ENCODE measurements at places on chromosomes 11 and 22.
A peak's percentile ranks its signal among the peaks of the same experiment; 100 is the strongest.

DNA sequence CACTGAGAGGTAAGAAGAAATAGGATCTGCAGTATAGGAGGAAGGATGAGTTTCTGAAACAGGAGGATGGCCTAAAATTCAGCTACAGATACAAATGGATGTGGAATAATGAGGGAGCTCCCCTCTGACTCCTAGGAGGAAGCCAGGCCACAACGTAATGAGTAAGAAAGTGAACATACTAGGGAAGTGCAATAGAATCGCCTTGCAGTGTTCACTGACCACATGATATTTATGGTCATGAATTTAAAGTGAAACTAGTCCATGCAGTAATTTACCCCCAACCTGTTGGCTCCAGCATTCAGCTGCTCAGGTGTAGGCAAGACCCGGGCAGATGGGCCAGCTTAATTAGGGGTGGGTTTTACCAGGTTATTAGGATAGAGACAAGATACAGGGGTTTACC lies 101.7 kb downstream of the DEUP1 start:
- no peak for DNase-seq

- peak; percentile 35 for DNase-seq
Observed at GRCh38 chr22:31490496-31490925, 869 bp upstream of the EIF4ENIF1 start.

DNA sequence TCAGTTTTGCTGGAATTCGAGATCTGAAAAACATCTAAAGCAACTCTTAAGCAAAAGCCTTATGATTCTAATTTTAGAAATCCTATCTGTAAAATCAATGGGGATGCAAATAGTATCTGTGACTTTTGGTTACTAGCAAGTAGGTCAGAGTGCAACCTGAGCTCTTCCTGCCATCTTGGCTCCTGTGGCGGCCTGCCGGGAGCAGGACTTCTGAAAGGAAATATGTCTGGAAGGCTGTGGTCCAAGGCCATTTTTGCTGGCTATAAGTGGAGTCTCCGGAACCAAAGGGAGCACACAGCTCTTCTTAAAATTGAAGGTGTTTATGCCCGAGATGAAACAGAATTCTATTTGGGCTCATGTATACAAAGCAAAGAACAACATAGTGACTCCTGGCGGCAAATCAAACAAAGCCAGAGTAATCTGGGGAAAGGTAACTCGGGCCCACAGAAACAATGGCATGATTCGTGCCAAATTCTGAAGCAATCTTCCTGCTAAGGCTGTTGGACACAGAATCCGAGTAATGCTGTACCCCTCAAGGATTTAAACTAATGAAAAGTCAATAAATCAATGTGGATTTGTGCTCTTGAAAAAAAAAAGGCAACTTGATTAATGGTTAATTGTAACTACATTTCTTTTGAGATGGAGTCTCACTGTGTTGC lies 1.7 kb downstream of the SAMM50 start:
- DNase-seq = no peak

- no peak for DNase-seq
Observed at GRCh38 chr22:37403267-37403960, 23.9 kb downstream of the ELFN2 start.

- DNase-seq = peak; percentile 51
Observed at GRCh38 chr11:75351791-75352587, 528 bp upstream of the ARRB1 start.

DNA sequence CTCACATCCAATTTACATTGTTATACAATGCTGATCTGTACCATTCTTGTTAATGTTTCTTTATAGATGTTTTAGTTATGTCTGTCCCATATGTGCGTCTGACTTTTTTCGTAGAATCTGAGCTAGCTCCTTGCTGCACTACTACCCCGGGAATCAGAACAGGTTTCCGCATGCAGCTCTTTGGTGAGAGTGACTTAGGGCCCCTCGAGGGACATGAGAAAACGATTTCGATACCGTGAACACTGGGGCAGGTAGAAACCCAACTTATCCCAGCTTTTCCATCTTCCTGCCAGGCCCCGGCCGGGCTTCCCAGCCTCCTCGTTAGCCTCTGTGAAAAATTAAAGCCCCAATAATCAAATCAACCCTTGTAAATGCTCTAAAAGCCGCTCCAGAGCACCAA lies 23.4 kb upstream of the PKNOX2 start:
- DNase-seq = no peak

- no peak for DNase-seq
Observed at GRCh38 chr11:12303421-12304149, 73.8 kb upstream of the PARVA start.

- DNase-seq = no peak
Observed at GRCh38 chr22:43047605-43048004, 32.7 kb upstream of the PACSIN2 start.

GRCh38 chr11:92045301-92045700 lies 179.3 kb upstream of the FAT3 start:
- DNase-seq = no peak

DNA sequence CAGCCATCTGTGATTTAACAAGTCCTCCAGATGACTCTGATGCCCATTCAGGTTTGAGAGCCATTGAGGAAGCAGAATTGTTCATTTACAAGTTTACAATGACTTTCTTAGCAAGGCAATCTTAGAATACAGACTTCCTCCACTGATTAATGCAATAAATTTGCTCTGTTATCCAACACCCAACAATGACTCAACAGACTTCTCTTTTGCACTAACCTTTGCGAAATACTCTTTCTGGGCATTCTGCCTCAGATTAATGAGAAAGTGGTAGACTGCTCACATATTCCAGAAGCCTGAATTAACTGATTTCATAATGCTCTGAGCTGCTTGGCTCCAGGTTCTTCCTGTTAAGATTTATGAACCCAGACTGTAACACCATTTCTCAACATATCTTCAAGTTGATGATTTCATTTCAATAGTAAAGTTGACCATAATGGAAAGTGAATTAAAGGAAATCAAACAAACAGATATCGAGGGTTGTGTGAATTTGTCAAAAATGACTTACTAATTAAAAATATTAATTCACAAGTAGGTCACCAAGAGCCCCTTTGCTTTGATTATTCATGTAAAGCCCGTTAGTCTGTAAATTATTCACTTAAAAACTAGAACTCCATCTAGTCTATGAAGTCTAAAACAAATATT lies 70.5 kb upstream of the BLID start:
- DNase-seq = no peak

DNA sequence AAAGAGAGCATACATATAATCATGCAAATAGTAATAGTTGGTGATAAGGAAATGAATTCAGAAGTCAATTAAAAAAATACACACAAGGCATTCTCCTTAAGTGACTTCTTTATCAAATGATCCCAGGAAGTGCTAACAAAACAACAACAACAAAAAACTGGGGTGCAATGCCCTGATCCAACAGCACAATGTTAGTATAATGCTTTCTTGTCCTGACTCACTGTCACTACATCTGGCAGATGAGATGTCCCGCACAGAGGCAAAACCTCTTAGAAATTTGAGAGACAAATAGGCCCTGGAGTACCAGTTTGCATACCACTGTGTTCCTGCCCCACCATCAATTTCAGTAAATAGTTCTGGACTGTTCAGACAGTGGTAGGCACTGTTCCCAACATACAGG lies 11.0 kb upstream of the AMBRA1 start:
- DNase-seq = no peak

DNA sequence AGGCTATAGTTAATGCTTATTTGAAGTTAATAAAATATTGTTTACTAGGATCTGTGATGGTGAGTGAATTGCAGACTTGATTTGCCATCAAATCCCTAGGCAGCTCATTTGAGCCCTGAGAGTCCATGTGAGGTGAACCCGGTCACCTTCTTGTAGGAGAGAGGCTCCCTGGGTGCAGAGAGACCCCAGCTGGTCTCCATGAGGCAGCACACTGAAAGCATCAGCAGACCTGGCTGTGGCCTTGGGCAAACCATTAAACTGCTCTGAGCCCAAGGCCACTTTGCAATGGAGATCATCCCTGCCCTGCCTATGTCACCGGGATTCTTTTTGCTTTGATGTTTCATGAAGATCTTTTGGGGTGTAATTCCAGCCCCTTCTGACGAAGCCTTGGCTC lies 125.2 kb downstream of the MICAL2 start:
- no peak for DNase-seq

GRCh38 chr11:117440258-117440657 lies 112.6 kb downstream of the CEP164 start:
- DNase-seq = no peak

GRCh38 chr22:24066260-24066659 lies 55.2 kb downstream of the CABIN1 start:
- no peak for DNase-seq

DNA sequence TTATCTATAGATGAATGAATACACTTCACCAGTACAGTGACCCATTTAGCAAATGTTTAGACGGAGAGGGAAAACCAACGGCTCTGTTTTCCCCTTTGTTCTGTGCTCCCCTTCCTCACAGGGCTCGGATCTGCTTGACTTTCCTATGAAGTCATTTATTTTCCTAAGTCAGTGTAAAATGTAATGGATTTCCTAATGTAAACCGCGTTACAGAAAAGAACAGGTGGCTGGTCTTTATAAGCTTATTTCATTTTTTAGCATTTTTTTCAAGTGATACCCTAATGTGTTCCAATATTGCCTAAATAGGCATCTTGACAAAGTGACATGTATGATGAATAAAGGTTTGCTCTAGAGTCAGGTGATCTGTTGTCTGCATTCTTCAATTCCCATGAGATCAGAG lies 207.5 kb downstream of the PGR start:
- no peak for DNase-seq

GRCh38 chr22:47260551-47260950 lies 498.1 kb downstream of the TBC1D22A start:
- no peak for DNase-seq

GRCh38 chr22:31272522-31273446 lies 19.5 kb downstream of the PIK3IP1 start:
- peak; percentile 53 for DNase-seq

DNA sequence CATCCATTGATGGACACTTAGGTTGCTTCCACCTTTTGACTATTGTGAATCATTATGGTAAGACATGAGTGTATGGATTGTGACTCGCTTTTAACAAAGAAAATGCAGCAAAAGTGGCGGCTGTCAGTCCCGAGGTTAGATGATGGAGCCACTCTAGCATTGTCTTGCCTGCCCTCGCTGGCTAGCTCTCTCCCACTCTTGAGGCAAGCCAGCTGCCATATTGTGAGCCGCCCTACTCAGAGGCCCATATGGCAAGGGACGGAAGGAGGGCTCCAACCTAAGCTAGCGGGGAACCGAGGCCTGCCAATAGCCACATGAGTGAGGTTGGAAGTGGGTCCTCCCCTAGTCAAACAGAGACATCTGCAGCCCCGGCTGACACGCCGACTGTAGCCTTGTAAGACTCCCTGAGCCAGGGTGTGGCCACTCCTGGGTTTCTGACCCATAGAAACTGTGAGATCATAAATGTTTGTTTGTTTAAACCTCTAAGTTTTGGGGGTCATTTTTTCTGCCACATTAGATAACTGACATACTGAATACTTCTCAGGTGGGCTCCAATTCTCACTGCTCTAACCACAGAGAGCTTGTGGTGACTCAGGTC lies 160.2 kb downstream of the LDLRAD3 start:
- DNase-seq = no peak

DNA sequence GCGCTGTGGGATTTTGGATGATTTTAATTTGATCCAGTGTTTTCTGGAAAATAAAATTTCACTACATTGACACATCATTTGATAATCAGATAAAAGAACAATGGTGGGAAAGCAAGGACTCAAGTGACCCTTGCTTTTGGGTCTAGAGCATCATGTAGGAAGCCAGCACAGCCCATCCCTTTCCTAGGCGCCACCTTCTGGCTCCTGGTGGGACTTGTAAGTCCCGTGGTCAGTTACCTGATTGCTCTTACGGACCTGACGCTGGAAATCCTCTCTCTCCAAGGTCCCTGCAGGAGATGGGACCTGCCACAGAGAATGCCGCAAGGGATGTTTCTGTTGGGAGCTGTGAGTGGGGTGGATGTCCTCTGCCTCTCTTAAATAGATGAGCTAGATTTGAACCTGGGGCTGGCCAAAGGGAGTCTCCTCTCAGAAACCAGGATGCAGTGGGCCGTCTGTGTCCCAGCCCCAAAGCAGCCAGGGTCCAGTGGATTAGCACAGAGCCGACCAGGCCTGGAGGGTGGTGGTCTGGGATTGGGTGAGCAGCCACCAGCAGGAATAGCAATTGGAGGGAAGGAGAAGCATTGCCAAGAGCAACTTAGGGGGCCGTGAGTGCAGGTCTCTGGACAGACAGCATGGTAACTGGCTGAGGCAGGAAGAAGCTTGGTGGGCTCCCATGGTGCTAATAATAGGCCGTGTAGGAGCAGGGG lies 21.7 kb downstream of the TIMP3 start:
- no peak for DNase-seq

DNA sequence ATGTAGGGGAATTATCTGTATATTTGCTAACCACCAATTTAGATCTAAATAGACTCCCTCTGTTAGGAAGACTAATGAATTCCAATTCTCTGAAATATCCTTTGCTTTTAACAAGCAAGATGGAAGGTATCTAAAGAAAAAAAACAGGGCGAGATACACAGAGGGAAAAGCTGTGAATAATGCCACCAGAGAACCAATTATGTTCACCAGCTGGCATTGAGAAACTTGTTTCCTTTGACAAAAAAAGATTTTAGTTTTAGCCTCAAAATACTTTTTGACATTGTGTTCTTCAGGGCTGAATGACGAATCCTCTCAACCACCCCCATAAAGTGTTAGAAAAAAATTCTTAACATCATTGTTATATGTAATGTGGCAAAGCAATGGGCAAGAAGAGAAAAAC lies 19.0 kb downstream of the HTR3B start:
- DNase-seq = no peak

All from activated CD4-positive, alpha-beta T cell treated with anti-CD3 and anti-CD28 coated beads, Interleukin-2, amount 50 U/mL, for 1 hour (primary cell).